WTC11 (cell line): ENCODE measurements at places on chromosomes 7 and 10.
A peak's percentile ranks its signal among the peaks of the same experiment; 100 is the strongest.

DNA sequence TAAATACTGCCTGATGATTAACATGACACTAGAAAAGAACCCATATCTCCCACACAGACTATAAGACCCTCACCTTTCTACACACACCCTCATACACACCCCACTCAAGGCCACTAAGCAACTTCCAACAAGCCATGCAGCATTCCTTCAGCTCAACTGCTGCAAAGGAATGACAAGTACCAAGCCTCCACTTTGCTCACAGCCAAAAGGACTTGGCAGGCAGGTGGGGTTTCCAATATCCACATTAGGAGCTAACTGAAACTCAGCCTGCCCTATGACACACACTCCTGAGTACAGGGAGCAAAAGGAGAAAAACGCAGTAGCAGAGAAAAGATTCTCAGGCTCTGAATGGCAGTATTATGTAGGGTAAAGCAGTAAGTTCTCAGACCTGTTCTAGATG, 13.4 kb downstream of the USP54 start:
- DNase-seq: no peak

DNA sequence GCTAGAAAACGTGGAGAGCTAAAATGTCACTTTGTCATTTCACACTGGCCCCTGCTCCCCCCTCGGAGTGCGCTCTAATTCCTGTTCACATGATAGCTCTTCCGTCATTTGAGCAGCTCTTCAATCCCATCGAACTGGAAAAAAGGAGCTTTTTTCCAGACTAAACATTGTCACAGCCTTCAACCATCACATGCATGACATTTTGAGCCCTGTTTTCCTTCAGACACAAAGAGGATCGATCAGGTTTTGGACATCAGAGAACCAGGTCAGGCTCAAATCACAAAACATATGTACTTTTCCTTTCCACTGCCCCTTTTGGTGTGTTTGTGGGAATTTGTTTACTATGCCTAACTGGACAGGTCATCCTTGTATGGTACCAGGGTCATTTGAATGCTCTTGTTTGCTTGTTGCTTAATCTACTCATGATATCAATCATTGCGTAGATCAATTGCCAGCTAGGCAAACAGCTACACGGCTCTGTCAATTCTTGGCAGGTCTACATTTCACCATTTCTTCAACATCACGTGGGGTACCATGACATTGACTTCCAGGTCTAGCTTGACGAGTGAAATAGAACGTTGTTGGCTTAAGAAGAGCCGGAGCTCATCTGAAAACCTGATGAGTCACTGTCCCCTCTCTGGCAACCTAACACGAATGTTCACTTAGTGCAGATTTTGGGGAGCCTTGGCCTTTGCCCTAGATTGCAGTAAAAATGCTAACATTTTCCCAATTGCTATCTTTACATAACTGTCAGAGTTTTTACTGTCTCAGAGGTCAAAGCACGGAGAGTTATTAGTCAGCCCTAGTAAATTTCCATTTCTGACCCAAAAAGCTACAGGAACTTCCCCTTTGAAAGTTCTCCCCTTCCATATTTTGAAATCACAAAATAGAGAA, 87.3 kb downstream of the LYZL2 start:
- DNase-seq: no peak

- no peak for DNase-seq
Measured at GRCh38 chr7:24701261-24702235, 55.7 kb downstream of the GSDME start.

DNA sequence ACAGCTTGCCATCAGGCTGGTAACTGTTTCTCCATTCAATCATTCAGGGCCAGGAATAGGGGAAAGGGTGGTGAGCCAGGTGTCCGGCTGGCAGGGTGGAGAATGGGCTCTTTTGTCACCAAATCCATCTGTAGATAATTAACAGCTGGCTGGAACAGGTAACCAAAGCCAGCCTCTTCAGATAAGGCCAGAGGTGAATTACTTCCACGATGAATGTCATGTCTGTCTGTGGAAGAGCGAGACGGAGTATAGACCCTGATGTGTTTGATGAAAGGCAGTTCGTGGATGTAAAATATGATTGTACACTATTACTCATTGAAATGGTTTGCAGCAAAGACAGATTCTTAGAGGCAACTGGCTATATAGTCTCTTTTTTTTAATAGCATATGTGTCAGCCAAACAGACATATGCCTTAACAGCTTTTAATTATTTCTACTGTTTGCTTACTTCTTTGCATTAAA, 149.8 kb downstream of the KLF6 start:
- DNase-seq: no peak

GRCh38 chr10:132971448-132972148, 29.2 kb upstream of the CFAP46 start:
- peak; percentile 25 for DNase-seq

GRCh38 chr10:112842832-112843360, 107.2 kb upstream of the TCF7L2 start:
- no peak for DNase-seq

DNA sequence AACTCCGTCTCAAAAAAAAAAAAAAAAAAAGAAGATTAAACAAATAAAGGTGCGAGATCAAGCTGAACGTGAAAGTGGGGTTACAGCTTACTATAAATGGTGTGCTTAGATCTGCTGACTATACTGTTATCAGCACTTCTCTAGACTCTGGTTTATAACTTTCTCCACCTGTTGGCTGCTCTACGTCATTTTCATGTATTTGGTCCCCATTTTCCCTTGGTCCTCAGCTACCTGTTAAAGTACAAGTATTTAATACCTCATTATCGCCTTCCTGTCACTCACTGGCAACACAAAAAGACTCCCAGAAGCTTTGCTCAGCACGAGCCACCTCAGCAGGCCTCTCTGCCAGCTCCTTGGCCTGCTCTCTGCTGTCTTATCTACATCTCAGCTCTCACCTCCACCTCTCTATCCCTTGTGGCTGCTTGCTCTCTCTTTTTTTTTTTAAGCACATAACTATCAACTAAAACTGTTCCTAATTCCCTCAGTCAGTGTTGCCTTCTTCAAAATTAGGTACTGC, 95.0 kb downstream of the ARMH3 start:
- no peak for DNase-seq

DNA sequence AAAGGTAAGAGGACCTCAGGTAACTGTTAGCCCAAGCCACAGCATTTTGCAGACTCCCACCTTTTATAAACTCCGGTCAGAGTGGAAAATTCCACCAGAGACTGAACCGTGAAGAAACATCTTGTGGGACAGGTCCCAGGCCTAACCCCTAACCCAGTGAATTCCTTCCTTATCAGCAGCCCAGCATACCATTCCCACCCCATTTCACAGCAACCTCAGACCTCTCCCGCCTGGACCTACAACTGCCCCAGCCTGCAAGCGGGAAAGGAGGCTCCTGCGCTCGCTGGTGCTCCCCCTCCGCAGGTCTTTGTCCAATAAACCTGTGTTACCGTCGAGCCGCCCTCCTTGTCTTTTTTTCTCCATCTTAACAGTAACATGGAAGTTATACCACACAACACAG, 736.6 kb downstream of the MAGI2 start:
- DNase-seq: peak; percentile 33

DNA sequence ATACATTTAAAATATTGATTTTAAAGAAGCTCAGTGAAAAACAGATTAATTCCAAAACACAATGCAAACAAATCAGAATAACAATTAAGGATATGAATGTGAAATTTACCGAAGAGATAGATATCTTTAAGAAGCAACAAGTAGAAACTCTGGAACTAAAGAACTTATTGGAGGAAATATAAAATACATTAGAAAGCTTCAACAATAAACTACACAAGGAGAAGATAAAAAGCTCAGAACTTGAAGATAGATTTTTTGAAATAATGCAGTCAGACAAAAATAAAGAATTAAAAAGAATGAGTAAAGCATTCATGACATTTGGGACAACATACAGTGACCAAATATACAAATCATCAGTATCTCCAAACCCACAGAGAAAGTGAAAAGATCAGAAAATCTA, 43.2 kb downstream of the HIBADH start:
- no peak for DNase-seq

- no peak for DNase-seq
Measured at GRCh38 chr7:6385110-6385781, 62.5 kb downstream of the DAGLB start.

GRCh38 chr10:124678557-124679240, 65.5 kb downstream of the FAM53B start:
- no peak for DNase-seq

- no peak for DNase-seq
Measured at GRCh38 chr7:44738051-44738723, 10.5 kb upstream of the ZMIZ2 start.

DNA sequence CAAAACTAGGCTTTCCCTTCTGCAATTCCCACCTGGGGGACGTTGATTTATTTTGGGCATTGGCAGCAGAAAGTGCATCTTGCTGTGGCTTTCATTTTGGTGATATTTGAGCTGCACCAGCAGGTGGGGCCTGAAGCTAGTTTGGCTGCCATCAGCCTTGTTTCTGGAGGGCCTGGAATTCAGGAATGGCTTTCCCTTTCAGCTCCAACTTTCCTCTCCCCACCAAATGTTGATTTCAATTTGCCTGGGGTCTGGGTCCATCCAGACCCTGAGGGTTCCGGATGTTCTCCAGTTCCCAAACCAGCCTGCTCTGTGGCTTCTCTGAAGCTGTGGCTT, 640.4 kb downstream of the TYW1 start:
- DNase-seq: peak; percentile 23

GRCh38 chr7:42981601-42982000, 49.4 kb downstream of the MRPL32 start:
- no peak for DNase-seq

- DNase-seq: no peak
Measured at GRCh38 chr7:92647011-92647625, 56.9 kb upstream of the FAM133B start.

- DNase-seq: no peak
Measured at GRCh38 chr10:131425752-131426533, 114.4 kb upstream of the TCERG1L start.

DNA sequence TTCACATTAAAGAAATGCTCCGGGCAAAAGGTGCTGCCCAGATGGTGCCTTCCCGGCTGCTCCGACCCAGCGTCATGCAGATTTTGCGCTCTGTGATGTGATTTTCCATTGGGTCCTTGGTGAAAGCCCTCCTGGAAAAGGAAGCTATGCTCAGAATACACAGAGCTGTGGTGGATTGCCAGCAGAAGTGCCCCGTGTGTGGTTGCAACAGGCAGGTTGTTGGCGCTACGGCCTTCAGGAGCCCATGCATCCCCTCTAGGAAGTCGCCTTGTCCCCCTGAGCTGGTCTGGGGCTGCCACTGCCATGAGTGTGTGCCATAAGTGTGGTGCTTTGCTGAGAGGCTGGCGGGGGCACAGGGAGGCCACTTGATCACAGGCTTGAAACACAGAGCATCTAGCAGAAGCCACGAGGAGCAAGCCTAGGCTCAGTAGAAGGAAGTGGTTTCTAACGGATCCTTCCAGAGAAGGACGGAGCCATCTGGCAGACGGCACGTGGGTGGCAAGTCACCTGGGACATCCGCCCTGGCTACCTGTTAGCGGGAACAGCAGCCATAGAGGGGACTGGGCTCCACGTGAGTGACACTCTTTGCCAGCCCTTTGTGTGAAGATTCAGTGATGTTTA, 210.9 kb downstream of the CUX1 start:
- no peak for DNase-seq

DNA sequence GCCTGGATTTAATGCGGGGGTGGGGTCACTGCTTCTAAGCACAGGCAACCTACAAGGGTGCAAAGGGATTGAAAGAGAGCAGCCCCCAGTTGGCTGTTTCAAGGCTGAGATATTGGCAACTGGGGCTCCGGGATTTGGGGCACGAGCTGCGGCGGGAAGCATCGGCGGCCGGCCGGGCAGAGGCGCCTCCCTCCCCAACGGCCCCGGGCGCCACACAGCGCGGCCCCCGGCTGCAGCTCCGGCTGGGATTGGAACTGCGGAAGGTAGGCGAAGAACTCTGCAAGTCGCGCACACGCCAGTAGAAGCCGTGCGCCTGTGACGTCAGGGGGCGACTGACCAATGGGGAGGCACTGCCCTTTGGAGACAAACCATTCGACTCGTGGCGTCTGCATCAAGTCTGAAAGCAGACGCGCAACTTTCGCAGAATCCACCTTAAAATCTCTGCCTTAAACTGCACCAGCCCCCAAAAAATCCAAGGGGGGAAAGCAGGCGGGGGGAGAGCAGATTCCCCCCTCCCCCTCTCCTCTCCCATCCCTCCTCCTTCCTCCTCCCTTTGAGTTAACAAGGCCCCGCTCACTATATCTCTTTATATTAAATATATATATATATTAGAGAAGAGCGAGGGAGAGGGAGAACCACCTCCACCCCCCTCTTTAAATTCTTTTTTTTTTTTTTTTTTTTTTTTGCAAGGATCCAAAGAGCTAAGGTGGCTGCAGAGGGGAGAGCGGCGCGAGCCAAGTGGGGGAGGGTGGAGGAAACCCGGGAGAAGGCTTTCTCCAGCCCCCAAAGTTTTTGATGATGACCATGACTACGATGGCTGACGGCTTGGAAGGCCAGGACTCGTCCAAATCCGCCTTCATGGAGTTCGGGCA, at the start of gene DLX6:
DLX6 (plus strand) TSS at position 371 of the 872 bp plus-strand sequence; CDS start at position 796, 425 bp downstream.
- DNase-seq: peak; percentile 90

DNA sequence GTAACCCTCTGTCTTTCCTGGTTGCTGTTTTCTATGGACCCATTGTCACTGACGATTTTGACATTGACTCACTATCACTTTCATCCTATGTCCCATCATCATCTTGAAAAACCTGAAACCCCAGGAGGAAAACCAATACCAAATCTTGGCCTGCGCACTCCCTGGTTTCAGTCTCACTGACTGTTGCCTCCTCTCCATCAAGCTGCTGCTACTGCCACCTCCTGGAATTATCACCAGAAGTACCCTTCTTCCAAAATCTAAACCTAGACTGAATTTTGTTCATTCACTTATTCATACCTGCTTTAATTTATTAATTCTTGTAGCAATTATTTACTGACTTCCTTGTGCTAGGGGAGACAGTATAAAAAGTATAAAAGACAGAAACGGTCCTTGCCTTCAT, 44.5 kb upstream of the ACBD5 start:
- DNase-seq: peak; percentile 16

DNA sequence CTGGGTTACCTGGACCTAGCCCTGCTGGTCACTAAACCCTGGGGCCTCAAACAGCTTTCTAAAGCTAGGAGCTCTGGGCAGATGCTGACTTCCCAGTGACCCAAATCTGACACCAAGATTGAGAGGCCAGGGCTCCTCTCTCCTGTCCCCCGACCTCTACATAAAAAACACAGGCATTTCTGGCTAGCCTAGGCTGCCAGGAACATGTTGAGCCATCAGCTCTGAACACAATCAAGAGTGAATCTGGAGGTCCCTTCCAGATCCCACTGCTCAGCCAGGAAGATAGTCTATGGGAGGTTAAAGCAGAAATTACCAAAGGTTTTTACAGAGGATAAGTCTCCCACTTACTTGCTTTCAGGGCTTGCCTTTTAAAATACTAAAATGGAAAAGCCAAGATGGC, 22.1 kb upstream of the PDE1C start:
- DNase-seq: no peak

DNA sequence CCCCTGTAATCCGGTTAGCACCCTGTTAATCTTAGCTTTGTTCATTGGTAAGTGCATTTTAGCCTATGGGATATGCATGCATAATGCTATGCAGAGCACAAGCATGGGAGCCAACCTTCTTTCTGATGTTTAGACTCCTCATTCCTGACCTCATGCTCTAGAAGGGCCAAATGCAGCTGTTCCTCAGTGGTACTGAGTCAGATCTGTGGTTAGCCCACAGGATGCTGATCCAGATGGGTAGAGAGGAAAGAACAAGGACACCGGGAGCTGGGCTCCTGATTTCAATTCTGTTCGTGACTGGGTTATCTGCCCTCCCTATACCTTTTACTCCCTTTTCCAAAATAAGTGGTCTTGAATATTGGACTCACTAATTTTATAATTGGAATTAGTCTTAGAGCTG, 31.7 kb upstream of the C10orf90 start:
- DNase-seq: no peak
